Stimulated activated CD4-positive, alpha-beta T cell treated with anti-CD3 and anti-CD28 coated beads, Interleukin-1b, Interleukin-23, amount 100 ng/mL, for 1 hour (primary cell): ENCODE measurements at places on chromosomes 6 and 20.

- DNase-seq, result no peak
Measured at GRCh38 chr6:54897462-54898189, 51.1 kb downstream of the FAM83B start.

DNA sequence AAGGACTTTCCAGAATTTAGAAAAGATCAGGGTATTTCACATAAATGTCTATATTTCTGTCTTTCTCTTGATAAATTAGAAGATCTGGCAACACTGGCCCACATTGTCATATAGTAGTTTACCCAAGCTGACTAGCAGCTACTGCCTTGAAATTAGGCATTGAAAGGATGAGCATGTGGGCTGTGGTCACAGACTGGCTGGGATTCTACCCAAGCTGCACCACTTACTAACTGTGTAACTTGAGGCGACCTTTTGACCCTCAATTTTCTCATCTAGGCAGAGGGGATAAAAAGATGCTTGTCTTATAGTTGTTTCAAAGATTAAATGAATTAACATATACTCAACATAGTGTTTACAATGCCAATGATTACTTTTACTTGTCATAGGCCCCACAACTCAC, 152.7 kb upstream of the BMP2 start:
- no peak for DNase-seq

GRCh38 chr6:45212976-45213375, 115.2 kb upstream of the RUNX2 start:
- DNase-seq, result no peak

DNA sequence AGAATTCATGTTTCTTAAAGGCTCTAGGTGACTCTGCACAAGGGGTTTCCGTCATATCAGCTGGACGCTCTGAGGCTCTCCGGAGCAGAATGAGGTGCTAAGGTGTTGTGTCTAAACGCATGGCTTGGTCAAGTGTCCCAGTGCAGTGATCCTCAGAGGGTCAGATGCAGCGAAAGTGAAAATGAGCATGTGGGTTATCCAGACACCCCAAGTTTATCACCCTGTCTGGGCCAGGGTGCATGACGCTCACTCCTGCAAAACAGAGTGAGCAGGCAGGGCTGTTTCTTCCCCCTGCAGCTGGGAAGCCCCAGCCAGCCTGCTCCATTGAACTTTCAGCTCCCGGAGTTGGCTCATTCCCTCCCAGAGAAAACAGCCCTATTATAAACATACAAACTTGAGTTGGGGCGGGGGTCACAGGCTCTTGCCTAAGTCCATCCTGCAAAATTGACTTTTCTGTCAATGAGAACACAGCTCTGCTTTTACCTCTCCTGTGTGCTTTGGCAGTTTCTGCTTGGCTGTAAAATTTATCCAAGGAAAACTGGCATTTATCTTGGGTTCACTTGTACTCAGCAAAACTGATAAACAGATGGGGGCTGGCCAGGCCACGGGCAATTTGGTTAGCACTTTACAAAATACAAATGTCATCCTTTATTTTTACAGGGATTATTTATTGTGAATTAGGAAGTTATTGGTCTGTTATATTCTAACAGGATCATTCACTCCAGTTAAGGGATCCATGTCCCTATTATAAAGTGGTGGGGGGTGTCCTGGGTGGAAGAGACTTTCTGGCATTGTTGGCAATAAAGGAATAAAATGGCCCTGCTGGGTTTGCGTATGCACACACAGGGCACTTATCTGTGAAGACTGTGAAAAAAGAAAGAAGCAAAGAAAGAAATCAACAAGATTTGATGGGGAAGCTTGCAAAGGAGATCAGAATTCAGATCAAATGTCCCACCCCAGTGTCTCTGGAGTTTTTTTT, 154.9 kb downstream of the FOXA2 start:
- DNase-seq, result no peak

GRCh38 chr6:44072959-44073611, 54.2 kb downstream of the MRPL14 start:
- peak; percentile 37 for DNase-seq

DNA sequence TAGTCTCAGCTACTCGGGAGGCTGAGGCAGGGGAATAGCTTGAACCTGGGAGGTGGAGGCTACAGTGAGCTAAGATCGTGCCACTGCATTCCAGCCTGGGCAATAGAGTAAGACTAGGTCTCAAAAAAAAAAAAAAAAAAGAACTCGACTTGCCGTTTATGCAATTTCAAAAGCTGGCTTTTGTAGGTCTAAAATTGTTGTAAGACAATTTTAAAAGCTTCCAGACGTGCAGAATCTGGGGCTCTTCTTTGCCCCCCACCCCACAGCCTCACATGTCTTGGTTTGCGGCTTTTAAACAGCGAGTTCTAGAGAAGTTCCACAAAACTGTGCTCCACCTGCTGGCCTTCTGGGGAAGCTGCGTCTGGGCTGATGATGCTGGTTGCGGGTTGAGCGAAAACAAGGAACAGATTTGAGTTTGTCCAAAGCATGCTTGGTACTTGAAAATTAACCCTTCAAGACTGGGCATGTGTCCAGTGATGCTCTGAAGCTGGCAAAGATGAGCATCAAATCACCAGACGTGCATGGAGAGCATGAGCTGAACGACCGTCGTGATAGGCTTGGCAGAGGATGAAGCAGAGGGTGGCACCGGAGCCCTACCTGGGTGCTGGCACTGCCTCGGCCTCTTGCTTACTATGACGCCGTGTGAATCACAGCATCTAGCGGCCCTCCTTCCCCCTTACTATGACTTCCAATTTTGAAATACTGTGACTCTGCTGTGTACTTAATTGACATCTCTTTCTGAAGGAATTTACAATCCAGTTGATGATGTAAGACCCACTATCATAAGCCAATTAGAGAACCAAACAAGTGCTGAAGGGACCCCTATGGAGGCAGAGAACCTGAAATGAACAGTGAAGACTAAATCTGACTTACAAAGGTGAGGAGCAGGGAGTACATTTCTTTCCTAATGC, 171.4 kb downstream of the GMPR start:
- peak; percentile 27 for DNase-seq

DNA sequence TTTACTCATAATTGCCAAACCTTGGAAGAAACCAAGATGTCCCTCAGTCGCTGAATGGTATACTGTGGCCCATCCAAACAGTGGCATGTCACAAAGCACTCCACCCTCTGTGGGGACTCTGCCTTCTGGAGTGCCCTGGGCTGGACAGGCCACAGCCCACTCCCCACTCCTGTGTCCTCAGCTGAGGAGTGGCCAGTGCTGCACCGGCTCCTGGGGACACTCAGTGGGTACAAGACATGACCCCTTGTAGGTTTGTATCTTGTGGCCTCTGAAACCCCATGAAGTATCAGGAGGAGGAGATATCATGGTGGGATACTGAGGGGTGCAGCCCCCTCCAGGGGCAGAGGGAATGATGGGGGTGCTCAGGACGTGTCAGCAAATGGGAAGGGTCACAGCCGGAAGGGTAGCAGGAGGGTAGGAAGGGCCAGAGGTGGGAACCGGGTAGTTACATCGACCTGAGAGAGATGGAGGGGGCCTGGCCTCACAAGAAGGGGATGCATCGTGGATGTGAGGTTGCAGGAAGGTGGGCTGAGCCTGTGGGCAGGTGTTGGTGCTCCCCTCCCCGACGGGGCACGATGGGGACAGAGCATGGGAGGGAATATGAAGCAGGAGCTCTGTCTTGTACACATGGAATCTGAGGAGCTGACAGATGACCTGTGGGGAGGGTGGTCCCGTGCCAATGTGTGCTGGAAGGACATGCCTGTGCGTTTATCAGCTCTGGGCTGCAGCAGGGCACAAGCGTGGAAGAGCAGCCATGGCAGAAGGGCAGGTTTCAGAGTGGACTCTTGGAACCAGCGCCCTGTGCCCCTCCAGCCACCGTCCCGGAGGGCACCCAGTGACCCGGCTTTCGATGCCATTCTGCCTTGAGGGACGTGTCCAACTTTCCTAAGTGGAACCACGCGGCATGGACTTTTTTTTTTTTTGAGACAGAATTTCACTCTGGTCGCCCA, 11.9 kb upstream of the HELZ2 start:
- DNase-seq, result no peak

DNA sequence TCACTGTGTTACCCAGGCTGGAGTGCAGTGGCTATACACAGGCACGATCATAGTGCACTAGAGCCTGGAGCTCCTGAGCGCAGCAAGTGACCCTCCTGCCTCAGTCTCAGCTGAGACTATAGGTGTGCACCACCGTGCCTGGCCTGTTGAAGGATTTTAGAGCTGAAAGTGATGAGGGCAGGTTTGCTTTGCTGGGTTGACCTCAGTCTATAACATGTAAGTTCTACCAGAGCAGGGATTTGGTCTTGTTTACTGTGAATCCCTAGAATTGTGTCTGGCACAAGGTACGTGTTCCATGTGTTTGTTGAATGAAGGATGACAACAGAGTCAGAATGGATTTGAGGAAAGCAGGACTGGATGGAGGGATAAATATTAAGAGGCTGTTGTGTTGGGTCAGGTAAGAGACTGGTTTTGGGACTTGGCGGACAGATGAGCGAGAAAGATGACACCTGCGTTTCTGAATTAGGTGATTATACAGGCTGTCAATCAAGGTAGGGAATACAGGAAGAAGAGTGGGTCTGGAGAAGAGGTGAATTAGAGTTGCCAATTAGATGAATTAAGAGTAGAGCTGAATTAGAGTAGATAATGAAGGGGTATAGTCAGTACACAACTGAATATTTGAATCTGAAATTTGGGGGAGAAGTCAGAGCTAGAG, 6.5 kb downstream of the ASXL1 start:
- DNase-seq, result no peak

- DNase-seq, result no peak
Measured at GRCh38 chr20:47042464-47042863, 147.8 kb downstream of the EYA2 start.

GRCh38 chr6:72328775-72329174, 293.1 kb upstream of the KCNQ5 start:
- DNase-seq, result no peak

GRCh38 chr6:169019727-169020491, 233.7 kb downstream of the THBS2 start:
- DNase-seq, result no peak

DNA sequence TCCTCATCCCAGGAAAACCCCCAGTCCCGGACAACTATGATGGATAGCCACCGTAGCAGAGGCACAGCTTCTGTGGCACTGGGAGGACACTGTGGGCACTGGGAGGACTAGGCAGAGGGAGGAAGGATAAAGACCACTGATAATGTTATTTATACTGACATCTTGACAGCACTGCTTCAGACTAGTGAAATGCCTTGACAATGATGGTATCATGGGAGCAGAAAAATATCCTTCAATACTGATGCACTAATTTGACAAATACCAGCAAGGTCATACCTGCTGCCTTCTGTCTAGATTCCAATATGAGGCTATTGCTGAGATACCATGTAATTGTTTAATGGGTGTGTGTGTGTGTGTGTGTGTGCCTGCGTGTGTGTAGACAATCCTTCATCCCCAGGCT, 148.6 kb downstream of the PHACTR1 start:
- DNase-seq, result no peak

DNA sequence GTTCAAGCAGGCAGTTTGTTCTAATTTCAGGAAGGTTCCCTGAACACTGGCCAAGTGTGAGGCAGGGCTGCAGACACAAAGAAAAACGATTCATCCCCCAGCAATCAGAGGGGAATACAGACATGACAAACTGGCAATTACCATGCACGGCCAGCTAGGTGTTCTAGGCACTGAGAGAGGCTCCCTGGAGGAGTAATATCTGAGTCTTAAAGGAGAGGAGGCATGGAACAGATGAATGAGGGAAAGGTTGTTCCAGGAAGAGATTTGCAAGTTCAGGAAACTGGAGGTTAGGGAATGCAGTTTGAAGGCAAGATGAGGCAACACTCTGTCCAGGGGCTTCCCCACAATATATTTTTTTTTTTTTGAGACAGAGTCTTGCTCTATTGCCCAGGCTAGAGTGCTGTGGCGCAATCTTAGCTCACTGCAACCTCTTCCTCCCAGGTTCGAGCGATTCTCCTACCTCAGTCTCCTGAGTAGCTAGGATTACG, 11.1 kb downstream of the RRAGD start:
- no peak for DNase-seq

- DNase-seq, result no peak
Measured at GRCh38 chr6:5361396-5361795, 100.1 kb downstream of the FARS2 start.

DNA sequence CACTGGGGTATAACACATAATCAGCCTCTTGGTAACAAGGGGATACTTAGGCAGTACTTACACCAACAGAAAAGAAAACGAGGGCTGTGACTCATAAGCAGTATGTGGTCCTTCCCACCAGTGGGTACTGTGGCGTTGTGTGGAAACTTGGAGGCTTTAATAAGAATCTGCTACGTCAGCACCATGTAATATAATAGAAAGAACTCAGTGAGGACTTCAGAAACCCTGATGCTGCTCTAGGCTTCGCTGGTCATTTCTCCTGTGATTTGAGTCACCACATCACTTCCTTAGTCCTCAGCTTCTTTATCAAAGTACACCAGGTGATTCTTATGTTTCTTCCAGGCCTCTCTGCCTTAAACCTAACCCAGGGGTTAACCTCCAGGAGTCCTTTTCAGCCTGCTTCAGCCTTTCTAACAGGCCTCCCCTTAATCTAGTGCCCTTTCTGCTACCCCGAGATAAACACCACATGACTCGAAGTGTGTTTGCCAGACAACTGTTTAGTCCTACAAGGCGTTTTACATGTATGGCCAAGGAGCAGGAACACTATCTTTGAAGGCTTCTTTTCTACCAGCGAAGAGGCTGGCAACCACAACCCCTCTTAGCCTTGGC, 68.5 kb downstream of the FYN start:
- no peak for DNase-seq

GRCh38 chr20:22531756-22532155, 52.6 kb downstream of the FOXA2 start:
- no peak for DNase-seq

- DNase-seq, result no peak
Measured at GRCh38 chr6:93679836-93680235, 260.5 kb upstream of the EPHA7 start.
